Iris pigment epithelial cell (primary cell): ENCODE measurements at places on chromosomes 11 and 22.

GRCh38 chr11:42536611-42537360 lies 775.0 kb upstream of the API5 start:
- no peak for DNase-seq

DNA sequence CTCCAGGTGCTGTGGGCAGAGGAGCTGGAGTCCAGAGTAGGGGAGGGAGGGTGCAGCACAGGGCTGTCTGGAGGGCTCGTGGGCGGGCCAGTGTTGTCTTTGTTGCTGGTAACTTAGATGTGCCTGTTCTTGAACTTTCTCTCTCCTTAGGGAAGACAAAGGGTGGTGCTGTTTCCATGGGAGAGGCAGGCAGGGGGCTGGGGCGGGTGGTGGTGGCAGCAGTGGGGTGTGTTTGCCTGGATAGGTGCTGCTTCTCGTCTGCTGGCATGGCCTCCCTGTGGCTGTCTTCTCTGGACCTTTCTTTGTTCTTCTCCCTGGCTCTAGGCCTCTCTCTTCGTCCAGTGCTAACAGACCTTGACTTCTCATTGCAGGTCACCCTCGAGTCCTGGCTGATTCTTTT lies 8.5 kb downstream of the SIDT2 start:
- no peak for DNase-seq

GRCh38 chr11:109342261-109342660 lies 79.7 kb upstream of the C11orf87 start:
- DNase-seq, result no peak

DNA sequence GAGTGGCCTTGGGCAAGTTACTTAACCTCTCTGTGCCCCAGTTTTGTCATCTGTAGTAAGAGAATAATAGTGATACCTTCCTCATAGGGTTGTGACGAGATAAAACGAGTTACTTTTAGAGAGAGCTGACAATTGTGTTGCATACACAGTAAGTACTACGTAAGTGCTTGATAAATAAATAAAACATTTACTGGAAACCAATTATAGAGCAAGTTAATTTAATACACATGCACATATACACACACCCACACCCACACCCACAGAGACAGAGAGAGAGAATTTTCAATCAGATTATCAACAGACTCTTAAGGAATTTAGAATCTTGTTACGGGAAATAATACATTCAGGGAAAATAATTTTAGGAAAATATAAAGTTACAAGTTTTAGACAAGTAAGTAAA lies 1045.8 kb upstream of the TENM4 start:
- DNase-seq, result no peak

- DNase-seq, result no peak
Observed at GRCh38 chr11:134853992-134854991, 442.2 kb upstream of the B3GAT1 start.

- DNase-seq, result no peak
Observed at GRCh38 chr11:28476864-28477263, 368.7 kb downstream of the METTL15 start.
